HT-29 (cell line): ENCODE measurements at places on chromosomes 1 and 21.

- DNase-seq, result no peak
Measured at GRCh38 chr1:200342511-200343311, 67.1 kb downstream of the ZNF281 start.

DNA sequence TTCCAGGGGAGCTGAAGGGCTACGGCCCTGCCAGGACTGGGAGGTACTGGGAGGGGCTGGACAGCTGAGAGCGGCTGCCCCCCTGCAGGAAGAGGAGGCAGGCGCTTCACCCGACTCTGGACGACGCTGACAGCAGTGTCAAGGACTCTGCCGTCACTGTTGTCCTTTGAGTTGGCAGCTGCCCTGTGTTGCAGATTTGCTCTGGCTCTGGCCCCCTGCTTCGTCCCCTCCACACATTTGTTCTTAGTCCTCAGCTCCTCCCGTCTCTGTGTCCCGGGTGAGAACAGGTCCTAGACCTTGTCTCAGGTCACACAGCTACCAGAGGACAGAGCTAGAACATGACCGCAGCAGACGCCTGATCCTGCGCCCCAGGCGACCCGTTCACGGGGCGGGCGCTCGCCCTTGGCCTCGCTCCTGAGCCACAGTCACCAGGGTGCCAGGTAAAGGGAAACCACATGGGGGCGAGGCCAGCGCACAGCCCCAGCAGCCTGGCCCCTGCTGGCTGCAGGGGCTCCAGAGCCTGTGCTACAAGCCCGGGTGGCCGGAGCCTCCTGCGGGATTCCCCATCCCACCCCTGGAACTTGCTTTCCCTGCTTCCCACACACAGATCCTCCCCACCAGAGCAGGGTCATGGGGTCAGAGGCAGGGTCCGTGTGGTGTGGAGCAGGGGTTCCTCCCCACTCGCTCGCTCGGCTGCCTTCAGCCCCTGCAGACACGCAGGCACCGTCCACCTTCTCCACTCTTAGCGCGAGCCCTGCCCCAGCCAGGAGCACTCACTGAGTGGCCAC, 10.7 kb upstream of the NPHP4 start:
- no peak for DNase-seq

- no peak for DNase-seq
Measured at GRCh38 chr1:151502035-151502700, 9.0 kb upstream of the CGN start.

DNA sequence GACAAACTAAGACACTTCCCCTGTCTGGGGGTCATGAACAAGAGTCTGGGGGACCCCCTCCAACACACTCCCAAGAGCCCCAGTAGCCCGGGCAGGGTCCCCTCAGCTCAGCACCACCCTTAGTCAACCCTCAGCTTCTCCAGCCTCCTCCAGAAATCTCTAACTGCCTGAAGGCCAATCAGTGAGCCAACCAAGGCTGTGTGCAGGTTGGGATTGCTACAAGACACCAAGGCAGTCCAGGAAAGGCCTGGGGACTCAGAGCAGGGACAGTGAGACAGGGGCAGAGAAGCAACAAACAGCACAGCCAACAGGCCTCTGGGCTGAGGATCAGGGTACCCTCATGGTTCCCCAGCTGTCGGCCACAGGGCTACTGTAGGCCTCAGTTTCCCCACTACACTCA, 13.3 kb downstream of the SMIM12 start:
- no peak for DNase-seq

DNA sequence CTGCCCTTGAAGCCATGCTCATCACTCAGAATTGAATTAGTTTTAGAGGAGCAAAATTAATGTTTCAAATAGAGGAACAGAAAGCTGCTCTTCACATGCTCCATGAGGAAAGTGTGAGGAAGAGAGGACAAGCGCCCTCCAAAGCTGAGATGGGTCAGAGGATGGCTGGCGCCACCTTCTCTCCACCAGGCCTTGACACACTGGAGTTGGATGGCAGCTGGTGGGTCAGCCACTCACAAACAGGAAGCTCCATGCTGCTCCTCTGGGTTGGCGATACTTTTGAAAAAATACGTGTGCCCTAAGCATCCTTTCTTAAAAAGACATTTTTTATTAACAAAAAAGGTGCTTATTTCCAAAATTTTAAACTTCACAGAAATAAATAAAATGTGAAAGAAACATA, 3.1 kb upstream of the CD2 start:
- no peak for DNase-seq

- DNase-seq, result no peak
Measured at GRCh38 chr21:42443181-42443785, 39.6 kb downstream of the UBASH3A start.

DNA sequence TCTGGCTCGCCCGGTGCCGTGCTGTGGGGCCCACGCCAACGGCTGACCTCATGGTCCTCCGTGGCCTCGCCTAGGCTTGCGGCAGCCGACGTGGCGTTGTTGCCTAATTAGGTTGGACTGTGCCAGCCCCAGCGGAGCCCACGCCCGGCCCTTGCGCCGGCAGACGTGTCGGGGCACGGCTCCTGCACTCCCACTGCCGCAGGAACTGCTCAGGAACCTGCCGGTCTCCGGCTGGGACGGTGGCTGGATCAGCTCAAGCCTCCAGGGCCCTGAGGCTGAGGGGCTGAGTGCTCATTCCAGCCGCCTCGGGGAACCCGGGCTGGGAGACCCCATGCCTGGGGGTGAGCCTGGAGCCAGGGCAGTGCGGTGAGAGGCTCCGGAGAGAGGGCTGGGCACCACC, 16.1 kb upstream of the PEX10 start:
- no peak for DNase-seq

DNA sequence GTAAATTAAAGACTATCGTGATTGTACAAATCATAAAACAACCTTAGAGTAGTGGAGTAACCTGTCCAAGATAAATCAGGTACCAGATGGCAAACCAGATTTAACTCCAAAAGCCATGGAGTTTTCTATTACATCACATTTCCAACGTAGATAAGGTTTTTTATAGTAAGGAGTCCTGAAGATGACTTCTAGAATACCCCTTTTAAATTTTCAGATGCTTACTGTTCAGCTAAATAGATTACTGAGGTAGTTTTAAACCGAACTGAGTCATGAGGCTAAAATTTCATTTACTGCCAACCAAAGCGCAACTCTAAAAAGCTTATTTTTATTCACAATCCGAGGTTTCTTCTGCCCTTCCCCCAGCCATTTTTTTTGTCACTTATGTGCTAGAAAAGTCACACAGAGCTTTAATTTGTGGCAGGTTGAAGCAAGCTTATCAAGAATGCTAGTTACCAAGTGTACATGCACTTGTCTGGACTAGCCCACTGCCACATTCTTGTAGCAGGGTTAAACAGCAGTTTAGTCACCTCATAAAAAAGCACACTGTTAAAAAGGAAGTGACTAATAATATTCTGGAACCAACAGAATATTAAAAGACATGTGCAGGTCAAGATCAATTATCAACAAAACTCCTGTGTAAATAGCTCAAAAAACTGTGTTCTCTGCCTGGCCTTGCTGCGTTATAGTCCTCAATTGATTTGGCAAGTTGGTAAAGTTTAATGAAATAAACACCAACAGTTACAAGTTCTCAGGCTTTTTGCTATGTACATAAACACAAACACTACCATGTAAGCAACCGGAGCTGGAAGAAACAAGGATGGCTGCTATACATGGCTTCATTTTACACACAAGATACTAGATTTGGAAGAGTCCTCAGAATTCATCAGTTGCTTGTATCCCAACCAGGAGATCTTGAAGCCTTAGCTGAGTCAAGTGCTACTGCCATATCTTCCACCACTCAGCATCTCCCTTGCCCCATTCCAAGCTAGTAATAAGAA, 180.3 kb upstream of the DMRTA2 start:
- DNase-seq, result peak; percentile 61

- no peak for DNase-seq
Measured at GRCh38 chr1:75528001-75528400, 82.9 kb downstream of the SLC44A5 start.

- DNase-seq, result no peak
Measured at GRCh38 chr1:110426854-110427253, 19.4 kb upstream of the LAMTOR5 start.

DNA sequence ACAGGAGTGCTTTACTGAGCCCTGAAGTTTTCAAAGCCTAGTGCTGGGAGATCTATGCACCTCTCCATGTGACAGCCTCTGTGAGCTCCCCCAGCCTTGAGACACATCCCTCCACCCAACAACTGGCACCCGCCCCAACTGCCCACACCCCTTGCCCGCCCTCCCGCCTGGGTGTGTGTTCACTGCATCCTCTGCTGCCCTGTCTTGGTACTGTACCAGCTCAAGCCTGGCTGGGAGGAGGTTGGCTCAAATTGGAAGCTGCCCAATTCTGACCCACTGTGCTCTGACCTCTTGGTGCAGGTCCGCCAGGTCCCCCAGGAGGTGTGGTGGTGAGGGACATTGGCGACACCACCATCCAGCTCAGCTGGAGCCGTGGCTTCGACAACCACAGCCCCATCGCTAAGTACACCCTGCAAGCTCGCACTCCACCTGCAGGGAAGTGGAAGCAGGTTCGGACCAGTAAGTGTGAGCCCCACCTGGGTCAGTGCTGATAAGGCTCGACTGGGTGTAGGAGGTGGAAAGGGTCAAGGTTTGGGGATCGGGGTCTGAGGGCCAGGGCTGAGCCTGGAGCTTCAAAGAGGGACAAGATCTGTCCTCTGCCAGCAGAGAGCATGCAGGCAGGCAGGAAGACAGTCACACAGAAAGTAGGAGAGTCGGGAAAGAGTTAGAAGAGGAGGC, 18.0 kb downstream of the TMEM81 start:
- DNase-seq, result no peak

DNA sequence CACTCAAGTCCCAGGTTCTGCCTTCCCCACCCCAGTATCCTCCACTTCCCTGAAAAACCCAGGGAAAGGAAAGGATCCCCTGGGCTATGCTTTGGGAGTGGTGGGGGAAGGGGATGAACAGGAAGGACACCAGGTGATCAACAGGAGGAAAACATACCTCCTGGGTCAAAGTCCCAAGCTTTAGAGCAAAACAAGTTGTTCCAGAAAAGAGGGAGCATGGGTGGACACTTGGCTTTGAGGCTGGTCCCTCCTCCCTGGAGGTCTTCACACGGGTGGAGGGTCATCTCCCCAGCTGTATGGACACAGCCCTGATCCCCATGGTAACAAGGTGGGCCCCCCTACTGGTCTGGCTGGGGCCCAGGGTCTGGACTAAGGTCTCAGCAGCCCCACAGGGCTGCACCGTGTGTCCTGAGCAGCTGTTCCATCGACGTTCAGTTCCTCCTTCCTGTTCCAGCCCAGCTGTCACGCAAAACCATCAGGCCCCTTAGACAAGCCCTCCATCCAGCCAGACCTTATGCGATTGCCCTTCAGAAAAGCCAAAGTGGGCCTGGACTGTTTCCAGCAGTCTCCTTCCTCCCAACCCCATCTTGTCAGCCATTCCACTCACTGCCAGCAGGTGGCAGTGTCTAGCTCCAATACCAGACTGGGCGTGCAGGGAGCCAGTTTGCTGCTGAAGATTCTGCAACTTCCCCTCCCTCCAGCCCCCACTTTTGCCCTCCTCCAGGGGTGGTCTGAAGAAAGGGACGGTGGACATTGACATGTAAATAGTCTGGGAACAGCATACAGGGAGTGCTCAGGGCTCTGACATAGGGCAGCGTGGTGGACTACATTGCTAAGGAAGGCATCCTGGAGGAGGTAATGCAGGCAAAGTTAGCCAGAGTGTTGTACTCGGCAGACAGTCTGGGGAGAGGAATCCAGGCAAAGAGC, 2.9 kb upstream of the PDZK1IP1 start:
- DNase-seq, result peak; percentile 85

GRCh38 chr1:91885213-91885715, 687 bp downstream of the TGFBR3 start:
- no peak for DNase-seq

GRCh38 chr1:203175827-203176241, 208 bp upstream of the MYBPH start:
- DNase-seq, result no peak

- peak; percentile 58 for DNase-seq
Measured at GRCh38 chr1:236502579-236502971, 21.2 kb upstream of the LGALS8 start.

DNA sequence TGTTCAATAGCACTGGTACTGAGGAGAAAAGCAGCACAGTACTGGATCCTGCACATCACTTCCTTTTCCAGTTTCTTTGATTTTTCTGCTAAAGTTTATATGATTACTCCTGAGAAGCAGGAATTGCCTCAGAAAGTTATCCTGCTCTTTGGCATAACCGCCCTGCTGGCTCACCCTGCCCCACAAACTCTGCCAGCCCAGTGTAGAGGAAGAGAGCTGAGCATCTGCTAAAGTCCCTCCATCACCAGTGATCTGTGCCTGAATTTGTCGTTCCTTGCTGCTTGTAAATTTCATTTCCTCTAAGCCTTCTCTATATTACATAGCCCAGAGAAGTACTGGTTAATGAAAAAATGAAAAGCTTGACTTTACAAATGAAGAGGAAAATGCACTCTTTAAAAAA, 87.0 kb upstream of the C1orf21 start:
- no peak for DNase-seq

GRCh38 chr1:164647211-164647610, 88.2 kb downstream of the PBX1 start:
- no peak for DNase-seq

- peak; percentile 53 for DNase-seq
Measured at GRCh38 chr1:23167353-23168078, 1.1 kb downstream of the LUZP1 start.

GRCh38 chr1:163807331-163808049, 485.7 kb downstream of the NUF2 start:
- no peak for DNase-seq

DNA sequence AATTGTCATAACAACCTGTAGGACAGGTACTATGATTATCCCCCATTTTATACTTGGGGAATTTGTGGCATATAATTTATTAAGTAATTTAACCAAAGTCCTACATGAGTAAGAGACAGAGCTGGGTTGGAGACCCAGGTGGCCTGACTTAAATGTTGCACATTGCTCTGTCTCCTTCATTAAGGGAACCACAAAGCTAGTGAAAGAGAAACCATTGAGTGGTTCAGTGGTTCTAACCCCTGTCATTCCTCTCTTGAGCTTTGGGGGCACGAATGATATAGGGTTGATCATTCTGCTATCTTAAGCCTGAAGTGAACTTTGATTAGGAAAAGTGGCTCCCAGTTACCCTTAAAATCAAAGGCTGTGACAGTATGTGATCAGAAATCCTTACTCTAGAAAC, 5.3 kb upstream of the MAP3K7CL start:
- no peak for DNase-seq

GRCh38 chr1:154962795-154963330, 1.3 kb upstream of the PYGO2 start:
- DNase-seq, result no peak

DNA sequence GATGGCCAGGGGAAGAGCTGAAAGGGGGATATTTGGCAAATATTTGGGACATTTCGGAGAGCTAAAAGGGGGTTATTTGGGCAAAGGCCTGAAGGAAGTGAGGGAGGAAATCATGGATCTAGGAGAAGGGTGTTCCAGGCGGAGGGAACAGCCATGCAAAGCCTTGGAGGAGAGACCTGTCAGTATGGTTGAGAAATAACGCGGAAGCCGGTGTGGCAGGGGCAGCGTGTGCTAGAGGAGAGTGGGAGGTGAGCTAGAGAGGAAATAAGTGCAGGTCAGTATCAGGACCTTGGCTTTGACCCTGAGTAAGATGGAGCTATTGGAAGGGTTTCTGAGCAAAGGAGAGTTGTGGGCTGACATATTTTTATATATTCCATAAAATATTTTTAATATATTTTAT, 3.0 kb downstream of the CTRC start:
- no peak for DNase-seq

GRCh38 chr1:193216920-193217319, 30.5 kb upstream of the B3GALT2 start:
- DNase-seq, result no peak
